ENCODE measurements at places on chromosomes 3 and 15.

GRCh38 chr3:12638105-12638504 lies 25.8 kb downstream of the RAF1 start:
- DNase-seq: no peak

DNA sequence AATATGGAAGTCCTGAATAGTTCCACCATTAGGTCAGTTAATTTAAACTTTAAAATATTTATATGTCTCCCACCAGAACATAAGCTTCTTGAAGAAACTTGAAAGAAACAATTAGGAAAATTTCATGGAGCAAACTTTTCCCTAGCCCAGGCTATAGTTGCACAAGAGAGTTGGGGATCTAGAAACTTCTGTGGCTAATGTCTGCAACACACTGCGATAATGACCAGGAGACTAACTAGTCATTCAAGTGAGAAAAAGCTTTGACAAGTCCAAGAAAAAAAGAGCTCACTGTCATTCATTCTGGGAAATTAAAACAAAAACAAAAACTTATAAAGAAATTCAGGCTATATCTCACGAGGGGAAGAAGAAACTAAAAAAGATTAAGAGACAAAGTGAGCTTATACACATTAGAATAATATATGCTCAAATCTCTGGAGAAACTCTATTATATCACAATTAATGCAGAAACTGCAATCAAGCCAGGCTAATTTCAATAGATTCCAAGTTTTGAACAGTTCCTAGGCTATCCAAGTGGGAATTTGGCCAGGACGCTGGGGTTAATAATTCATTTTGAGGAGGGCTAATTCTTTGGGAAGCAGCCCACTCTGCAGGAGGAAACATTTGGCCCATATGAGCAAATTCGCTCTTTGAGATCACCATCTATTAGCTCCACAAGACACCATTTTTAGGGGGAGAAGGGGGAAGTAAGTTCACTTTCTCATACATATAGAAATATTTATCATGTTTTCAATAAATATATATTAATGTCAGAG lies 134.6 kb downstream of the MEIS2 start:
- DNase-seq: no peak

GRCh38 chr3:129022114-129023007 lies 21.3 kb downstream of the EFCC1 start:
- DNase-seq: no peak

- DNase-seq: peak; percentile 94
Observed at GRCh38 chr15:76336254-76337058, at the start of gene ISL2. ISL2 (plus strand) TSS chr15:76336773; CDS start chr15:76336884, 111 bp downstream.

GRCh38 chr15:42045211-42045615 lies 24.4 kb upstream of the PLA2G4E start:
- DNase-seq: peak; percentile 62

DNA sequence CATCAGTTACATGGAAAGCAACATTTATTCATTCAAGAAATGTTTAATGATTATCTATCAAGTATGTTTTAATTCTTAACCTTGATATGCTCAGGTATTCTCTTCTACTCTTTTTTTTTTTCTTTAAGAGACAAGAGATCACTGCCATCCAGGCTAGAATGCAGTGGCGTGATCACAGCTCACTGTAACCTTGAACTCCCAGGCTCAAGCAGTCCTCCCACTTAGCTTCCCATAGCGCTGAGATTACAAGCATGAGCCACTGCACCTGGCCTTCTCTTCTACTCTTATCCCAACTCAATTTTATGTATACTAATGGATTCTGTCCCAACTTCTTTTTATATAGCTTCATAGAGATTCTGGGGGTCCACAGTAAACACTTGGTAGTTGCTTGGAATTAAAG lies 50.9 kb downstream of the SETD2 start:
- DNase-seq: no peak

DNA sequence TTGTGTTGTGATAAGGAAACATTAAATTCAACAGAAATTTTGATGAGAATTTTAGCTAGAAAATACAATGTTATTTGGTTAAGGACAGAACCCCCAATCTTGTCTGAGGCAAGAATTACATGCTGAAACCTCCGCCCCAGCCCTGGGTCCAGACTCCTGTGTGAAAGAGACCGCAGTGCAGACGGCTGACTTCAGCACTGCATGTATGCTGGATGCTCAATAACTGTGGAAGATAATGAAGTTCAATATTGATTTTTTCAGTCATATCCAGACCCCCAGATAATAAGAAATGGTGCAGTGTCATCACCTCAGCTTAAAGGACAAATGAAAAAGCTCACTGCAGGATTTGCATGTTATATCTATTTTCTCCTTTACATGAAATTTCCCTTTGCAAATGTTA lies 188.3 kb upstream of the CNTN4 start:
- no peak for DNase-seq

DNA sequence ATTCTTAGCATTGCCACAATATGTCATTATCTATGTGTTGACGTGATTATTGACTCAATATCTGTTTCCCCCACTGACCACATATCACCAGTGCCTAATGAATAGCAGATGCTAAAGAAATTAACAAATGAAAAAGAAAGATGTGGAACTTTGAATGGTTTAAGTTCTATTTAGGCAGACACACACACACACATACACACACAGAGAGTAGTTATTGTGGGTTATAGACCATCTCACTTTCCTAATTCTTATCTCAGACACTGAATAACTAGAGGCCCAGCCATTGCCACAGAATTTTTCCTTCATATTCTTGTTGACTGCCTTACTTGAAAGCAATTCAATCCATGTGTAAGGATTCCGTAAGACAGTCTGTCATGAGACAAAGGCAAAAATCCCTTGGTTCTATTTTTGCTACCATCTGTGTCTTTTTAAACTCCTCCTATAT lies 61.9 kb upstream of the PHLDB2 start:
- no peak for DNase-seq

DNA sequence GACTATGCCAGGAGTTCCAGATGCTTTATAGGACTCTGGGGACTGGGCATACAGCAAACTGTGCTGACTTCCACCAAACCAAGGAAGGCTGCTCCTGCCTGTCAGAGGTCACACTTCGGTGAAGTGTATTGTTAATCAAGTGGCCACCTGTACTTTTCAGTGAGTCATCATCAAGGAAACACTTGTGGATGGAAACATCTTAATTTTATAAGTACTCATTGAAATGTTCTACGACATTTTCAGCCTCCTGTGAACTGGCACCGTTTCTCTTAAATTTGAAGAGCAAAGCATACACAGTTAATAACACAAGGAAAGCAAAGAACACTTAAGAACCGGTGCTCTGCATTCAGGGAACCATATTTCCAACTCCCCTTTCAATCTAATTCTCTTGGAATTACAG lies 801.7 kb upstream of the DPPA4 start:
- peak; percentile 65 for DNase-seq

- DNase-seq: no peak
Observed at GRCh38 chr3:63130625-63131024, 147.5 kb upstream of the SYNPR start.

GRCh38 chr3:195061756-195062655 lies 209.0 kb downstream of the XXYLT1 start:
- no peak for DNase-seq

DNA sequence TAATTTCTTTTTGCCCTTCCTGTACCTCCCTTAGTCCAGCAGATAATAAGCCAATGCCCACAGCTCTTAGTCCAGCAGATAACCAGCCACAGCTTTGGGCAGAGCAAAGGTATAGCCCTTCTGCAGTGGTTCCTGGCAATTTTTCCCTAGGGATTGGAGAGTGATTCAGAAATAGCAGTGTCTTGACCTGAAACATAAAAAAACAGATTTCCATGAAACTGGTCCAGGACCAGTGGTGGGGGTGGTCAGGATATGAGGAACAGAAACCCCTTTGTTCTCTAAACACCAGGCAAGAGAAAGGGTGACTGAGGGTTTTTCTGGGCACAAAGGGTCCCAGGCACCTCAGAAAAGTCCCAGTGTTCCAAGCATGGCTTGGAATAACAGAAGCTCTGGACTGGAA lies 103.4 kb downstream of the ARRDC4 start:
- no peak for DNase-seq

- no peak for DNase-seq
Observed at GRCh38 chr3:72678867-72679266, 169.4 kb downstream of the SHQ1 start.

DNA sequence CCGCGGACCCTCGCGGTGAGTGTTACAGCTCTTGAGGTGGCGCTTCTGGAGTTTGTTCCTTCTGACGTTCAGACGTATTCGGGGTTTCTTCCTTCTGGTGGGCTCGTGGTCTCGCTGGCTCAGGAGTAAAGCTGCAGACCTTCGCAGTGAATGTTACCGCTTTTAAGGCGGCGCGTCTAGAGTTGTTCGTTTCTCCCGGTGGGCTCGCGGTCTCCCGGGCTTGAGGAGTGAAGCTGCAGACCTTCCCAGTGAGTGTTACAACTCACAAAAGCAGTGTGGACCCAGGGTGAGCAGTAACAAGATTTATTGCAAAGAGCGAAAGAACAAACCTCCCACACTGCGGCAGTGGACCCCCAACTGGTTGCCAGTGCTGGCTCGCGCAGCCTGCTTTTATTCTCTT lies 177.1 kb downstream of the UACA start:
- no peak for DNase-seq

GRCh38 chr3:188607805-188608315 lies 453.9 kb downstream of the LPP start:
- no peak for DNase-seq

GRCh38 chr15:96657096-96657495 lies 326.6 kb downstream of the NR2F2 start:
- no peak for DNase-seq

- no peak for DNase-seq
Observed at GRCh38 chr3:128742821-128743594, 17.0 kb downstream of the RAB7A start.

- DNase-seq: no peak
Observed at GRCh38 chr15:70280781-70281180, 183.1 kb upstream of the TLE3 start.

GRCh38 chr3:62184559-62184958 lies 188.8 kb downstream of the FEZF2 start:
- DNase-seq: no peak

DNA sequence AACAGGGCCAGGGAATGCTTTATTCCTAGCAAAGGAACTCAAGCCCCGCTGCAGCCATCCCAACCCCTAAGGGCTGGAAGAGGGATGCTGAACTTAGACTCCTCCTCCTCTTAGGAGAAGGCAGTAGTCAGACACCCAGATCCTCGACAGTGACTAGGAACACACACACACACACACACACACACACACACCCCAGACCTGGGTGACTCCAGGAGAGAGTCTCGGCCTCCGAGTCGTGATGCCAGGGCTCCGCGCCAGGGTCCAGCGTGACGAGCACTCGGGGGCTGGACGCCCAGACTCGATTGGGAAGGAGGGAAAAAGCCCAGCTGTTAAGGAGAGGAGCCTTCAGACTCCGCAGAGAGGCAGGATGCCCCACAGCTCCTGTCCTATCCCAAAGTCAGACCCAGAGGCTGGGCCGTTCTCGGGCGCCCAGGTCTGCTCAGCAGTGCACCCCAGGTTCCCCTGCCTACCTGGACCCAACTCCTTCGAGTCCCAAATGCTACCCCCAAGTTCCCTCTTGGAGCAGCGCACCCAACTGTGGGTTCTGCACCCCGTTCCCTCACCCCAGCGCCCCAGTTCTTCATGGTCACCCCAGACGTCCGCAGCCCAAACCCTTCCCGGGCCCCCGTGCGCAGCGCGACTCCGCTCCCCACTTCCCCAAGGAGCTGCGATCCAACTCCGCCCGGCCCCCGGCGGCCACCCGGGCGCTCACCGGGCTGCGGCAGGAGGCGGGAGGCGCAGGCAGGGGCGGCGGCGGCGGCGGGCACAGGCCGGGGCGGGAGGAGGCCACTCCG lies 421 bp downstream of the BMF start:
- peak; percentile 69 for DNase-seq

GRCh38 chr3:177466074-177466473 lies 268.8 kb upstream of the TBL1XR1 start:
- DNase-seq: no peak

DNA sequence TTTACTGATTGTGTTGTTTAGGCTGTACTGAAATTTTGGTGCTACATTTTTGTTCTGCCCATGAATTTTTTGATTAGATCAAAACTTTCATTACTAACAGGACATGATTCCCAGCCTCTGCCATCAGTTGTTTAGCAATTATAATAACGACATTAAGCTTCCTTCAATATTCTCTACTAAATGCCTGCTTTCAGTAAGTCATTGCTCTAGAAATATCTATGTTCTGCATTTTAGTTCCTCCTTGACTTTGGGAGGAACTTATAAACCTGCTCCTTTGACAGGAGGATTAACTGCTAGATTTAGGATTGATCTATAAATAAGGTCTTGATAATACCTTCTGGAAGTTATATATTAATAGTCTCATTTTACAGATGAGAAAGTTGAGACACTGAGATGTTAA lies 269.1 kb downstream of the RAP2B start:
- DNase-seq: no peak

Measured in DMS53 (cell line).